NB4 (cell line): ENCODE measurements at places on chromosomes 6 and 20.
A peak's percentile ranks its signal among the peaks of the same experiment; 100 is the strongest.

DNA sequence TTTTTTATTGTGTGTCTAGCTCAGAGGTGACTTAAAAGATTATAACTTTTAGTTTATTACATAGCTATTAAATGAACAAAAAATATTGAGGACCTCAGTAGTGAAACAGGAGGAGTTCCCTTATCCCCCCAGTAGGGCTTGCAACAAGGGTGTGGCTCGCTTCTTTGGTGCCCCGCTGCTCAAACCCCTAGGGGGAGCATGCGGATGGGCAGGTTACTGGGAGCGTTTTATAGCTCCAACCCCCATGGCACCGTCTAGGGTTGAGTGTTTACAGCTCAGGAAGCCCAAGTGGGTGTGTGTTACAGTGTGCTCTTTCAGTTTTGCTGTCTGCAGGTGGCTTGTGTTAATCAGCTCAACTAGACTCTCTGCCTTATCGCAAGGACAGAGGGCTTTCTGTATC lies 1513.7 kb downstream of the GRIK2 start:
- peak; percentile 9 for DNase-seq

- no peak for DNase-seq
Observed at GRCh38 chr20:63924241-63924640, 29.3 kb downstream of the DNAJC5 start.

GRCh38 chr6:36246506-36247268 lies 23.2 kb upstream of the PNPLA1 start:
- DNase-seq: peak; percentile 74

DNA sequence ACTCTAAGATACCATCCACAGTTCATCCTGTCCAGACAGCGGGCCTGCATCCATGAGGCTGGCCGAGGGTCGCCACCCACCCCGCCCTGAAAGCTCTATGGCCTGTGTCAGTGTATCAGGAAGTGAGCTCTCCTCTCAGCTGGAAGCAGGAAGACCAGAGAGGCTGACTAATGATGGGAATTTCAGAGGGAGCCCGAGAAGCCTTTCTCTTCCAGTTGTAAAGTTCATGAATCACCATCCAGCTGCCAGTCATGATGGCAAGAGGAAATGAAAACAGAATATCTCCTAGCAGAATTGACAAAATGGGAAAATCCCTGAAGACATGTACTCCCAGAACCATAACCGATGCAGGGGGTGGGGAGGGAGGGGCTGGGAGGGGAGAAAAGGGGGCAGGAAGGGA lies 109.6 kb upstream of the RPS6KA2 start:
- no peak for DNase-seq

GRCh38 chr6:9537381-9537780 lies 877.5 kb downstream of the TFAP2A start:
- no peak for DNase-seq

DNA sequence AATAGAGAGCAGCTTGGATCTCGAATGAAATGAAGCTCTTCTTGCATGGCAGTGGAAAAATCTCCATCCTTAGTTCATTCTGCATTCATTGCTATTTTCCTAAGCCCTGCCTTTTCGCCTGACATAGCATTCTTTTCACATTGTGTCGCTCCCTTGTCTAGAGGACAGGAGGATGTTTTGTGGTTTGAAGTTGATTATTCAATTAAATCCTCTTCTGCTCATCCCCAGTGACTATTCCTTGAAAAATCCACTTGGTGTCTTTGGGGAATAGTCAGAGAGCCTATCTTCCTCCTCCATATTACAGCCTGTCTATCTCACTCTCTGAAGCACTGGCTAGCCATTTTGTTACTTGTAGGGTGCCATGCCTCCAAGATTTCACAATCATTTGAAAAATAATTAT lies 161.2 kb downstream of the KLHL32 start:
- no peak for DNase-seq

DNA sequence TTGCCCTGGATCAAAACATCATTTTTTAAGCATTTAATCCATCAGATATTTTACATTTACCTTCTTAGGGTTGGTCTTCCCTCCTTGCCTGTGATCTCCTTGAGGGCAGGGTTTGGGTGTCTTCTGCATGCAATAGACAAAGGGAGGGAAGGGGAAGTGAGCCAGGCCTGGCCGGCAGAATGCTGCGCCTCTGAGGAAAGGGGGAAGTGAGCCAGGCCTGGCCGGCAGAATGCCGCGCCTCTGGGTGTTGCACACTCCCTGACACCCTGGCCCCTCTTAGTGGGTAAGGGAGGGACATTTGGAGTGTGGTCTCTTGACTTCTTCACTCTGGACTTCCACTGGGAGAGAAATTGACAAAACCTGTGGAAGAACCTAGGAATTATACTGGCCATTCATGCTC lies 12.4 kb downstream of the PSMF1 start:
- DNase-seq: peak; percentile 89

GRCh38 chr6:98590997-98591396 lies 243.4 kb upstream of the POU3F2 start:
- no peak for DNase-seq

DNA sequence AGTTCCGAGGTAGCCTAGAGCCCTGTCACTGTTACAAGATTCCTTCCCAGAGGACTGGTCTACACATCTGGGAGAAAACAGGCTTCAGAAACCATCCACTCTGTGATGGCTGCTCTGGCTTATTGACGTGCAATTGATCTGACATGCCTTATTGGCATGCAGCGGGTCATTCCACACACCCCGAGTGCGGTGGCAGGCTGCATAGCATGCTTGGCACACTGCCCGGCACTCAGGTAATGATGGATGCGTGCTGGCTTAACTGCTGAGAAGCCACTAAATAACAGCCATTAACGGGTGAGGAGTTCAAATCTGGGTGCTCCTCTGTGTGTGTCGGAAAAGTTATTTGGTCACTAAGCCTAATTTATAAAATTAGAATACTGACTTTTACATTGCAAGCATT lies 67.9 kb upstream of the CDH4 start:
- DNase-seq: no peak

DNA sequence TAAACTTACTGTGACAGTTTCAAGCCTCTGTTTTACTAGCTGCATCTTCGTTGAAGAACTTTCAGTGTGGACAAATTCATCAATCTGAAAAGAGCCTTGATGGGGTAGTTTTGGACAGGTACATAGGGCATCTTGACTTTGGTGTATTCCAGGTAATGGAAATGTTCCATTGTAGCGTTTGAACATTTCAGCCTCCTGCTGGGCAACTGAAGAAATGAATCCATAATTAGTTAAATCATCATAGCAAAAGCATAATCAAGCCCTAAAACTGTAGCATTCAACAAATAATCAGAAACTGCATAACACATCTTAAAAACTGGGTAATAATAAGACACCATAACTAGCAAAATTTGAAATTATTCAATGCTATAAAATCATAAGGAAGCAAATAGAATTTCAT lies 86.2 kb downstream of the AHI1 start:
- DNase-seq: peak; percentile 29

- DNase-seq: no peak
Observed at GRCh38 chr6:99689916-99690685, 83.5 kb downstream of the PRDM13 start.

GRCh38 chr6:157020398-157020797 lies 243.2 kb downstream of the ARID1B start:
- peak; percentile 51 for DNase-seq

- no peak for DNase-seq
Observed at GRCh38 chr20:62653951-62654685, 11.8 kb downstream of the SLCO4A1 start.

GRCh38 chr6:161354276-161354840 lies 80.5 kb upstream of the AGPAT4 start:
- DNase-seq: no peak

DNA sequence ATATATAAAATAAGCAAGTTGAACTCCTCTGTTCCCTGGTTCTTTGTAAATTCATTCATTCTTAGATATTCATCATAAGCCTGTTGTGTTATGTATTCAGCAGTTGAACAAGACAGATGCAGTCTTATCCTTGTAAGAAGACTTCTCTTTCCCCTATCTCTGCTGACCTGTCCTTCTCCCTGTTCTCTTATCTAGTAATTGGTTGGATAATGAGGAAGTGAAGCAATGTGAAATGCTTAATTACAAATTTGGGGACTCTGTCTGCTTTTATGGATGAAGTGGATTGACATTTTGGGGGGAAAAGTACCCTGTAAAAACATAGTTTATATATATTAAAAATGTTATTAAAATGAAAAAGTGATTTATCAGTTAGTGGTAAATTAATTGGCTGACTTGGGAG lies 37.0 kb downstream of the CDKAL1 start:
- peak; percentile 21 for DNase-seq

GRCh38 chr6:106117579-106117978 lies 31.4 kb downstream of the PRDM1 start:
- DNase-seq: peak; percentile 82

GRCh38 chr20:18916886-18917750 lies 103.5 kb downstream of the SCP2D1 start:
- DNase-seq: no peak
